Stimulated activated CD4-positive, alpha-beta T cell treated with anti-CD3 and anti-CD28 coated beads, Interleukin-1b, Interleukin-23, amount 100 ng/mL, for 1 hour (primary cell): ENCODE measurements at places on chromosomes 7 and 10.

- DNase-seq = no peak
Measured at GRCh38 chr10:102523250-102524029, 19.7 kb downstream of the SUFU start.

- no peak for DNase-seq
Measured at GRCh38 chr7:19296617-19297016, 151.4 kb upstream of the FERD3L start.

DNA sequence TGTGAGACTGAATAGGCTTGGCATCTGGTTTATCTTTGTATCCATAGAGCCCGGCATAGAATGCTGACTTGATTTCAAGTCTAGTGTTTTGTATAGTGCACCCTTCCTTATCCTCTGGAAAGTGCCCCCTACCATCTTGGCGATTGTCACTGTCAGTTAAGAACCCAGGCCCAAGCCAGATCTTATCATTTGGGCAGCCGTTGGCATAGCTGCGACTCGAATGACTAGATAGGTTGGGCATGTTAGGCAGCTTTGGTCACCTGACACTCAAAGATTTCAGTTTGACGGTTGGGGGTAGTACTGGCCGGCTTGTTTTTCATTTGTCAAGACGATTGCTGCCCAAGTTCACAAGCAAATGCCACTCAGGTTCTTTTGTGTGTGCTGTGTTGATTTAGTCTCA is 6.6 kb downstream of the NIPSNAP2 start:
- no peak for DNase-seq

DNA sequence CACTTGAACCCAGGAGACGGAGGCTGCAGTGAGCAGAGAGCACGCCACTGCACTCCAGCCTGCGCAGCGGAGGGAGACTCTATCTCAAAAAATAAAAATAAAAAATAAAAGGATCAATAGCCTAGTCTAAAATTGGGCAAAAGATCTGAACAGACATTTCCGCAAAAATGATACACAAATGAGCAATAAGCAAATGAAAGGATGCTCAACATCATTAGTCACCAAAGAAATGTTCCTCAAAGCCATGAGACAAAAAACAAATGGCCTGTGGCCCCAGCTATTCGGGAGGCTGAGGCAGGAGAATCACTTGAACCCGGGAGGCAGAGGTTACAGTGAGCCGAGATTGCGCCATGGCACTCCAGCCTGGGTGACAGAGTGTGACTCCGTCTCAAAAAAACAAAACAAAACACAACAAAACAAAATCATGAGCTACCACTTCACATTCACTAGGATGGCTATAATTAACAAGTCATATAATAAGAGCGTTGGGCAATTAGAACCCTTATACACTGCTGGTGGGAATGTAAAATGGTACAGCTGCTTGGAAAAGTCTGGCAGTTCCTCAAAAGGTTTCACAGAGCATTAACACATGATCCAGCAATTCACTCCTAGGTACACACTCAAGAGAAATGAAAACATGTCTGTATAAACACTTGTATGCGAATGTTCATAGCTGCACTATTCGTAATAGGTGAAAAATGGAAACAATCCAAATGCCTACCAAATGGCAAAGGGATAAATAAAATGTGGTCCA is 3.1 kb downstream of the DAGLB start:
- no peak for DNase-seq

DNA sequence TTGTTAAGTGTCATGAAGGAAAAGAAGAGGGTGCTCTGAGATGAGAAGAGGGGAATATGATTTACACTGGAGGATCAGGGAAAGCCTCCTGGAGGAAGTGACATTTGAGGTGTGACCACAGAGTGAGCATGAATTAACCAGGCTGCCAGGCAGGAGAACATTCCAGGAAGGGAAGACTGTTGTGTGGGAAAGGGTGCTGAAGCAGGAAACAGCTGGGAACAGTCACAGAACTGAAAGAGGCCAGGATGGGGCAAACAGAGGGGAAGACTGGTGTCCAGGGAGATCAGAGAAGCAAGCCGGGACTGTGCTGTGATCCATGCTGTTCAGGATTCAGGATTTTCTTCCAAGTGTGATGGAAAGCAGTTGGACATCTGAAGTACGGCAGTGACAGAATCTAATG is 14.9 kb downstream of the HIPK2 start:
- no peak for DNase-seq

GRCh38 chr10:71769279-71769823 is 4.0 kb downstream of the VSIR start:
- DNase-seq = no peak

DNA sequence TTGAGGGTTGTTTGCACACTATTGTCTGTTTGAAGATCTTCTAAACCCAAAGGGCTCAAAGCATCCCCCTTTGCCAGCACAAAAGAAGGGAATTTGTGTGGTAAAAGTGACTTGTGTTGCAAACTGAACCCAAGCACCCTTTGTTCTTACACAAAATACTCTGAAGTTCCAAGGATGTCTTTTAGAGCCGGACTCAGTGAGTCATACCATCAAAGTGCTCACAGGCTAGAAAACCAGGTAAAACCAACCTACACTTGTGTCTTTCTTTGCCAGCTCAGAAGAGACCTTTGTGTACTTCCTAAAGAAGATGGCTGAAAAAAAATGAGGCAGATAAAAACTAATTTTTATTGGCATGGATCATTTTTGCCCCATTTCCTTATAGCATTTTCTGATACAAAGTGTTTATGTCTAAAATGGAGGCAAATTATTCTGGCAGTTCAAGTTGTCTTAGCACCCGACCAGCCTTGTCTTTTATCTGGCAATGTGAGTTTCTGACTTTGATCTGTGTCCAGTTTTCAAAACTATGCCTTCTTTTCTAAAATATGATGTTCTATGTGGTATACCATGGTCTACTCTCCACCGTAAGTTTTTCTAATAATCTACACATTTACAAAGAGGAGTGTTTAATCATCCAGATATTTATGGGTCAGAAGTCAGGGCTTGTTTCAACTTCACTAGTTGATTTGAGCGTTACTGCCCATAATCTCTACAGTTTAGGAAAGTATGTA is 128.4 kb upstream of the FZD1 start:
- DNase-seq = no peak

DNA sequence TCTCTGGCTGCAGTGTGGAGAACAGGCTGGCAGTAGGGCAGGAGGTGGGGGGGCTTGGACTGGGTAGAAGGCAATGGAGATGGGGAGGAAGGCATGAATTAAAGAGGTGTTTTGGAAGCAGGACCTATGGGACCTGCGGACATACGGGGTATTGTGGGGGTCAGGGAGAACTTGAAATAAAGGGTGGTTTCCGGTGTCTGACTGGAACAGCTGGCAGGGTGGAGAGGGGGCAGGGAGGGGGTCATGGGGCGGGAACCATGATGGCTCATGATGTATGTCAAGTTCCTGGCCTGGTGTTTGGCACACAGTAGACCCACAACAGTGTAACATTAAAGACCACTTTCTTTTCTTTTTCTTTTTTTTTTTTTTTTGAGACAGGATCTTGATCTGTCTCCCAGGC is 5.5 kb downstream of the LHPP start:
- no peak for DNase-seq

DNA sequence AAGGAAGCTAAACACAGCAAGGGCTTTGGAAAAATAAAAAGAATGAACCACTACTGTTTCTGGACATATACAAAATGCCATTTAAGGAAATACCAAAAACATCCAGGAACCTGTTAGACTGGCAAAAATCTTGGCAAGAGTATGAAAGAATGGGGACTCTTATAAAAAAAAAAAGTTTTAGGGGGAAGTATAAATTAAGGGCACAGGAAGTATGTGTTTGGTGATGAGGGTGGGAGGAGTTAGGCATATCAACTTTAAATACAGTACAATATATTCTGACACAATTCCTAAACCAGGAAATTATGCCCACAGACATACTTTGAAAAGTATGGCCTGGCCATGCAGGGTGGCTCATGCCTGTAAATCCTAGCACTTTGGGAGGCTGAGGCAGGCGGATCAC is 74.2 kb downstream of the WAPL start:
- DNase-seq = no peak

GRCh38 chr10:120688928-120689327 is 162.2 kb upstream of the WDR11 start:
- DNase-seq = no peak

DNA sequence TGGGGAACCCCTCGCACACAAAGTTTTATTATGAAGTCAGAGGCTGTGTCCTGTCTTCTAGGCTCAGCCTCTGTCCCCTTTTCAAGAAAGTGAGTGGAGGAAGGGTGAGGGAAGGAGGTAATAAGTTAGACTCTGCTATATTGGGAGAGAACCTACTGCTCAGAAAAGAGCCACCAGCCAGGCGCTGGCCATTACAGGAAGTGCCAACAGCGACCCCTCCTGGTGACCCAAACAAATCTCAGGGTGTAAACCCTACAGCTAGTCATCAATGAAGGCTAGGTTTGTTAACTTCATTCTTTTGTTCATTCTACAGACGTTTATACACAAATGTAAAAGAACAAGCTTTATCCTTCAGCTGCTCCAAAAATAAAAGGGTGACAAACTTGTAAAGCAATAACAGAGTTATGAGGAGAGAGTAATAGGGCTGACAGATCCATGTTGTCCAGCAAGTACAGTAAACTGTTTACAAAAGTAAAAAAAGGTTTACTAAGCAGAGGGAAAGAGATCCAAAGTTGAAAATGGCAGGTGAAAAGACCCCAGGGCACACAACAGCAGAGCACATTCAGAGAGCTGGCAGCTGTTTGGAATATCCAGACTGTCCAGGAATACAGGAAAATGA is 82.7 kb downstream of the FAM204A start:
- DNase-seq = no peak

- no peak for DNase-seq
Measured at GRCh38 chr10:104941662-104942061, 300.6 kb downstream of the SORCS3 start.

- no peak for DNase-seq
Measured at GRCh38 chr7:114919587-114919986, 2.3 kb upstream of the MDFIC start.

- DNase-seq = no peak
Measured at GRCh38 chr7:73970801-73971229, 57.2 kb upstream of the ELN start.

GRCh38 chr10:25059990-25060389 is 43.6 kb downstream of the THNSL1 start:
- no peak for DNase-seq

GRCh38 chr7:107048783-107049418 is 4.4 kb downstream of the PRKAR2B start:
- DNase-seq = no peak

DNA sequence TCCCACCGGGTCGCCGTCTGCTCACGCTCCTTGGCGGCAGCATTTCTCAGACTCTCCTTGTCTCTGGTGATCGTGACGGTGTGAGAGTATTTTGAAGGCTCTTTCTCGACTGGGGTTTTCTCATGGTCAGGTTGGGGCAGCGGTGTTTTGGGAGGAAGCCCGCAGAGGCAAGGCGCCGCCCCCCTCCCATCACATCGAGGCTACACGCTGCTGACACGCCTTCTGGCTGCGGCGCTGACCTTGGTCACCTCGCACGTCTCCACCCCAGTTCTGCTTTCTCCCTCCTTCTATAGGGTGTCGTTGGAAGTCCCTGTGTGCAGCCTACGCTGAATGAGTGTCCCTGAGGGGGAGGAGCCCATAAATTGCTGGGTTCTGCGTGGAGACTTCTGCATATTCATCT is 55.2 kb downstream of the GLRX3 start:
- no peak for DNase-seq

DNA sequence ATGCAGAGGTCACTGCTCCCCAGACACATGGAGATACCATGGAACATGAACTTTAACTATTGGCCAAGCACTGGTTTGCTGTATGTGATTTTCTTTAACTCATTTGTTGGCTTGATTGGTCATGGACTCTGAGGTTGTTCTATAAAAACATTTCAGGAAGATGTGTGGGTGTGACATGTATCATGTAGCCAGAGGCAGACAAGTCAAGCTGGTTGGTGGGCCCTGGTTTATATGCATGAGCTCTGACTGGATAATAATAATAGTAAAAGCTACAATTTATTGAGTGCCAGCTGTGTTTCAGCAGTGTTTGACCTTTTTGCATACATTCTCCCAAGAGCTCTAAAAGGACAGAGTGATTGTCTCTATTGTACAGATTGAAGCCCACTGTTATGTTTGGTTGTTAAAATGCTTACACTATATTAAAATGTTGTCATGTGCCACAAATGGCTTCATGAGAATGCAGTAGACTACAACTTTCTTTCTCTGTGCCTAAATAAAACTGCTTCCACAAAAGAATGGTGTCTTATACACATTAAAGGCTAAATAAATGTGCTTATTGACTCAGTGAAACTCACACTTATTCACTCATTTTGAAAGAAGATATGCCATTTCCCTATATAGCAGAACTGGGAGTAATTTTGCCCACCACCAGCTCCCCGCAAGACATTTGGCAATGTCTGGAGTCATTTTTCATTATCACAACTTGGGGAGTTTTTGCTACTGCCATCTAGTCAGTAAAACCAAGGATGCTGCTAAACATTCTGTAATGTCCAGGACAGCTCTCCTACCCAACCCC is 243.6 kb upstream of the NFE2L3 start:
- no peak for DNase-seq

- DNase-seq = no peak
Measured at GRCh38 chr7:31646942-31647341, 40.1 kb upstream of the PPP1R17 start.

DNA sequence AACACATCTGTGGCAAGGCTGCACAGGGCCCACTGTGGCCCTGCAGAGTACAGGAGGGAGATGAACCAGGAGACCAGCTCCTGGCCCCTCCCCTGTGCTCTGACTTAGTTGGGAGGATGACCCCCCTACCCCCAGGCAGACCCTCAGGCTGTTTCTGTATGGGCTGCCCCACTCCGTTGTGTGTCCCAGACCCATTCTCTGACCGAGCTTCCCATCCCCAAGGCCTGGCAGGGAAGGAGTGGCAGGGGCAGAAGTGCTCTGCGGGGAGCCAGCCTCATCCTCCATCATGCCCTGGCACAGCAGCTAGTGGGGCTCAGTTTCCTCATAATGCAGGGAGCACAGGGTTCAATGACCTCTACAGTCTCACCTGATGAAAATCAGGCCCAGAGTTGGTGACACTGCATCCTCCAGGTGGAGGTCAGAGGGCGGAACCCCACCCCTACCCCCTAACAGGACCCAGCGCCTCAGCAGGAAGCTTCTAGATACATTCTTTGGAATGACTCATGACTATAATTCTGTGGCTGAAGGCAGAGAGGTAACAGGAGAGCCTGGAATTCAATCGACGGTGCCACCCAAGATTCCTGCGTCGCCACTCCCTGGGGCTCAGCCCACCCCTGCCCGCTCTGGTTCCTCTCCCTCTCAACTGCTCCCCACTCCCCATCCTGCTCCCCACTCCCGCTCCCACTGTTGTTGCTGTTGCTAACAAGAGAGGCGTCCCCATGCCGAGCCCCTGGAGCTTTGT is 18.2 kb downstream of the PODXL start:
- DNase-seq = no peak
